ENCODE measurements at places on chromosomes 11 and 22.

GRCh38 chr11:101063706-101064105, 65.9 kb downstream of the PGR start:
- DNase-seq, result no peak

GRCh38 chr11:130840679-130841078, 75.6 kb downstream of the SNX19 start:
- no peak for DNase-seq

DNA sequence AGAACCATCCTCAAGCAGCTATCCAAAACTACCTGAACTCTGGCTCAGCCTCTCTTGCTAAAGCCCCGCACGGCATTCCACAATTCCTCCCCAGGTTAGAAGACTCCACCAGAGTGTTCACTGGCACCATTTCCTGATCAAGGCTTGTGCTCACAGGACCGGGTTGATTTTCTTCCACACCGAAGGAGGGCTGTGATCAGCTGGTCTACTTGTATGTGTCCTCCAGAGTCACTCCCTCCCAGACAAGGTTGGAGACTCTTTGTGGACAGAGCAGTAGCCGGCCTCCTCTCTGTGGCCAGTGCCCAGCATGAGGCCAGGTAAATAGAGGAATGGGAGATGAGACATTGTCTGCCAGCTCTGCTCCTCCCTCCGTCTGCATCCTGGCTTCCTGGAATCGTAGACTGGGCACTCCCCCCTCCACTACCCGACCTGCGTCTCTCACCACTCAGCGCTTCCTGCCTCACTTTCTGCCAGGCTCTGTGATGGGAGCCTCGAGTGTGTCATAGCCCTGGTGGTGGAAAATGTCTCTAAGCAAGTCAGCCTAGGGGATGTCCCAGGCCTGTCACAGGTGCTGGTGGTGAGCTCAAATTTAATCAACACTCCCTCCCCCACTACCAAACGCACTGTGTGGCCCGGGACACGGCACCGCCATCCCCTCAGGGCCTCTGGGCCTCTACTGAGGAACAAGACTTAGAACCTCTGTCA, 12.5 kb upstream of the TMPRSS6 start:
- no peak for DNase-seq

DNA sequence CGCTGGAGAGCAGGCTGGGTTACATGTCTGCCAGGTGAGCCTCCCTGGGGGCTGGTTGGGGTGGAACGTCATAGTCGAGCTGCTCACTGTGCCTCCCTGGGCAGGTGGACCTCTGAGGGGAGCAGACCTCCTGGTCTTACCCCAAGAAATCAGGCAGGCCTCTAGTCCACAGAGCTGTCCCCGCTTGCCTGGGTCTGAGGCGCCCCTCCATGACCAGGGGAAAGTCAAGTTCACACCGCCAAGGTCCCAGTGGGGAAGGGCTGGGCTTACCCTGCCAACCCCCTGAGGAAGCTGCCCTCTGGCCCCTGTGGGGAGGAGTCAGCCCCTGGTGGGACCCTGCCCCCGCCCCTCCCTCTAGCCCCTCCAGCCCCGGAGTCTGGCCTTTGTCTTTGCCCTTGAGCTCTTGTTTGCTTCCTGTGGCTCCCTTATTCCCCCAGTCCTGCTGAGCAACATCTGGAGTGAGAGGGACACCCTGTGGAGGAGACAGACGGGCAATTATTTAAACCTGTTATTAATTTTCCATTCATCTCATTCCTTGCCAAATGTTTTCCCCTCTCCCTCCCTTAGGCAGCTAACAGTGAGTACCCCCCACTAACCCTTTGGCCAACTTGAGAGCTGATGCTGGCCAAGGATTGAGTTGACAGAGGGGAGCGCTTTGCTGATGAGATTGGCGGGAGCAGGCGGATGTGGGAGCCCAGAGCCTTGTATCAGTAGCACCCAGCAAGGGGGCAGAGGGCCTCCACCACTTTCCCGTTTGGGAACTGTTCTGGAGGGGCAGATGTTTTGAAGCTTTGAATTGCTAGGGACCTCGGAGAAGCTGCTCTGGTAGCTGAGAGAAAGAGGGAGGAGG, 83.4 kb downstream of the CEP164 start:
- DNase-seq, result no peak

DNA sequence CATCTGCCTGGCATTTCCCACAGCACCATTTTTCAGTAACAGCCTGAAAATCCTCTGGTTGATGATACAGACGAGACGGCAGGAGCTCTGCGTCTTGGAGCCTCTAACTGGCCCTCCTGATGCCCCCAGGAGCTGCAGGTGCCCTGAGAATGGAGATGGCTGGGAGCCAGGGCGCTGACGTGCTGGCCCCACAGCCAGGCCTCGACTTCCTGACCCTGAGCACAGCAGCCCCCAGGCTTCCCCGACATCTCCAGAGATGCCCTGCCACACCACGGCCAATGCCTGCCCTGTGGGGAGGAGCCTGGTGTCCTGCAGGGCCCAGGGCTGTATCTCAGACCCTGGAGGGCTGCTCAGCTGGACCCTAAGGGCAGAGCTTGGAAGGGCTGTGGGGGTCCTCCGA, 21.5 kb downstream of the TOLLIP start:
- no peak for DNase-seq

- DNase-seq, result no peak
Measured at GRCh38 chr11:35173616-35174566, 34.9 kb downstream of the CD44 start.

- DNase-seq, result no peak
Measured at GRCh38 chr22:24950272-24950902, 2.1 kb upstream of the KIAA1671 start.

- DNase-seq, result no peak
Measured at GRCh38 chr11:117860139-117860538, 16.3 kb downstream of the FXYD6 start.

DNA sequence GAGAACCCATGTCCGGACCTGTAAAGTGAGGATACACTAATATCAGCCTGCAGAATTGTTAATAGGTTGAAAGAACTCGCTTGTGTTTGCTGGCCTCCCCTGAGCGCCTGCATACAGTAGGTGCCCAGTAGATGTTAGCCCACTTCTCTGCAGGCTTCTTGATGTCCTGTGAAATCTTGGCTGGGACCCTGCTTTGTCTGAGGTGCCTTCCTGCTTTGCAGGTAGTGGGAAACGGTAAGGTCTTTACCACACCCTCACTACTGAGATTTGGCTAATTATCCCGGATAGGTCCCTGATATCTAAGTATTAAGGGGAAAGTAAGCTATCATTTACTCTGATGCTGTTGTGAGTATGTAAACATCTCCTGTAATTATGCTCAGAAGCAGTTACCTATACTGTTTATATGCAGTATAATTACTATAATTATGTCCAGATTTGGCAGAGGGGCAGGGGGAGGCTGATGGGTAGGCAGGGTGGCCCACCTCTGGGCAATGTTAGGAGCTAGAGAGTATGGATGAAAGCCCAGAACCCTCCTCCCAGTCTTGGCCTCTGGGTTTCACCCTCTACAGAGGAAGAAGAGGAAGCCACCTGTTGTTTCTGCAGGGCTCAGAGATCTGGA, 1.2 kb upstream of the ARRB1 start:
- no peak for DNase-seq

DNA sequence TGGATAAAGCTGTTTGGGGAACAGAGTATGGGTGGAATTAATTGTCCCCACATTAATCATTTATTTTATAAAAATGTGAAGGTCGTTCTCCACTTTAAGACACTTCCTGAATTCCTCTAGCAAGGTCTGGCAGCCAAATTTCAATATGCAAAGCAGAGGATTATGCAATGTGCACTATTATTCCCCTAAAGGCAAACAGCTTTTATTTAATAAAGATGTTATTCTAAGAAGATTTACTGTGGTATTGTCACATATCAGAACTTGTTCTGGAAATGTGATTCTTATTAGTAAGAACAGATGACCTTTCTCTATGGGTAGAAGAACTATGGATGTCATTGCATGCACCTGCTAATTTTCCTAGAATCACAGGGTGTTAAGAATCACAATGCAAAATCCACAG, 1128.8 kb upstream of the CCDC90B start:
- DNase-seq, result no peak

DNA sequence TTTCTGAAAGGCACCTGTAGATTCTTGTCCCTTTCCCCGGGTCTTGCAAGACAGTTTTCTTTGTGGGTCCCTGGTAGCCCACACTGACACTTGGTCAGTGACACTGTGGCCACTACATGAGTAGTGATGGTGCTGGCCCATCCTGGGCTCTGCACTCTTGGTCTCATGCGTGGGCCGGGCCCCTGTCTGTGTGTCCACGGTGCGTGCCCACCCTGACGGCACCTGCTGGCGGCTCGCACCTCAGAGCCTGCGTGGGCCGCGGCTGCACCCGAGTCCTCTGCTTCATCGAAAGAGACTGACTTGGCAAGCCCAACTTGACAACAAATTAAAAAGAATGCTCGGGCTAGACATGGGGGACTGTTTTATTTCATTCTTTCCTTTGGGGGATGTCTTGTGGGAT, 37.5 kb downstream of the ADAMTS15 start:
- DNase-seq, result no peak

DNA sequence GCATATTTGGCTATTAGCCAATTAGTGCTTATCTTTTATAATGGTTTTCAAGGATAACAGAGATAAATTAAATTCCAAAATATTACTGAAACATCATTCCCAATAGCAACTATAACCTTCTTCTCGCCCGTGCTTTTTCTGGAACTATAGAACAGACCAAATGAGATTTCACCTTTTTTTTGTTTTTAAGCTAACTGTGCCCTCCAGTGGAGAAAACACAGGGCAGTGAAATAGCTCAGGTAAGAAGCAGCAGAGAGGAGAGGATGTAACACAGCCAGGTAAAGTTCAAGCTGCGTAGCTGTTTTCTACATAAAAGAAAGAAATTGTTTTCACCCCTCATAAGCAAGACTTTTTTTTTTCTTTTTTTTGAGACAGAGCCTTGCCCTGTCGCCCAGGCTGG, 28.2 kb downstream of the HSD17B12 start:
- no peak for DNase-seq

DNA sequence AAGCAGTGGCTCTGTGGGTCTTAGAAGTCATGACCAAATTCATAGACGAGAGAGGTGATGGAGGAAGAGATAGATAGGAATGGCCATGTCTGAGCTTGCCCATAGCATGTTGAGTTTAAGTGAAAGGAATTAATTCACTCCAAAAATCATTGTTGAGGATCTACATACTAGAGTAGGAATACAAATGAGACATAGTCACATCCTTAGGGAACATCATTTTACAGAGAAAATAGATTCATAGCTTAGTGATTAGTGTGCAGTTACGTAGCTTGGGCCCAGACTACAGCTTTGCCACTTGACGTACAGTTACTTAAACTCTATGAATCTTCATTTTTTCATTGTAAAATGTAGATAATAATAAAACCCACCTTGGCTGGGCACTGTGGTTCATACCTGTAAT, 21.4 kb upstream of the BMAL1 start:
- no peak for DNase-seq

DNA sequence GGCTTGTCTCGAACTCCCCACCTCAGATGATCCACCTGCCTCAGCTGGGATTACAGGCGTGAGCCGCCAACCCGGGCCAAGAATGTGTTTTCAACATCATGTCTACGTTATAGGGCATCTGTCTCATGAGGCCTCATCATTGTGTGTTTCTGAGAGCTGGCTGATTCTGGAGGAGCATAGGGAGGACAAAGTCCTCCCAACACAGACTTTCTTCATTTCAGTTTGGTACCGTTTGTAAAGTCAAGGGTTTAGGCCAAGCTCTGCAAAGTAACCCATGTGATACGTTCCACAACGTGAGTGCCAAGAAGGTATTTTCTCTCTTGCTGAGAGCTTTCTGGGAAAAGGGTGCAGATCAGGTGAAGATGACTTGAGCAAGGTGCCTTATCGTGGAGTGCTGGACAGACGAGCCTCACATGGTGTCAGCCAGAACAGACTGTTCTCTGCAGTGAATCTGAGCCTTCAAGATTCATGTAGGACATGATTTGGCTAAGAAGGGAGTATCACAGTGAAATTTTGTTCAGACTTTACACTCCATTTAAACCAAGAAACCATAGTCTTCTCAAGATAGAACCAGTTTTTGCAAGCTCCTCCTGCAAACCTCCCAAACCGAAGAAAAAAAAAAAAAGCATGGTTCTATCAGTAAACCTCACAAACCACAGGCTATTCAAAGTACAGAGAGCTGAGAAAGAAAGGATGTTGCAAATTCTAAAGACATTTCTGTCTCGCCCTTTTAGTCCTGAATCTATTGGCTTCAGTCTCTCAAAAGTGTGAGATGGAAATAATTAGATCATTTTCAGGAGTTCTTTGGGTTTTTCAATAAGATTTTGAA, 71.7 kb downstream of the DBX1 start:
- no peak for DNase-seq

GRCh38 chr11:93482556-93482955, 60.6 kb downstream of the SMCO4 start:
- no peak for DNase-seq

DNA sequence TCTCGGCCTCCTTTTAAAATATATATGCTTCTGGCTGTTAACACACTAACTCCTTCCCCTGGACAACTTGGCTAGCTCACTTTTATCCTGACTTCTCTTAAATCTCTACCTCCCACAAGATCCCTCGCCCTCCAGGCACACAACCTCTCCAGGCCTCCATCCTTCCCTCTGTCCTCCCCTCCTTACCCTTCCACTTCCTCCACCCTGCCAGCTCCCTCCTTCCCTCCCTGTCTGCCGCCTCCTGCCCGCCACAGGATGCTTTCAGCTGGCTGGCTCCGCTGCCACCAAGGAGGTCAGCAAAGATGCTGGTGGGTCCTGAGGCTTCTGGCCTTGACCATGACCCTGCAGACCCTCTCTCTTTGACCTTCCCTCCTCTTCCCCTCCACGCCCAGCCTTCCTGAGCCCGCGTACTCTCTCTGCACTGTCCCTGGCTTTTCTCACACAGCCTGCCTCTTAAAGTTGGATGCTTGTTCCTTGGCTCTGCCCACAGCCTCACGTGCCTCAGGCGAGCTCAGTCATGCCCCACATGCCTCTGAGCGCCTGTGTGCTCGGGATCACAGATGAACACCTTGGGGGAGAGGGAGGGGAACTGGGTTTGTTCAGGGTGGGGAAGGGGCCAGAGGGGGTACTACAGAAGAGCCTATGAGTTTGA, 6.7 kb downstream of the NFAM1 start:
- no peak for DNase-seq

DNA sequence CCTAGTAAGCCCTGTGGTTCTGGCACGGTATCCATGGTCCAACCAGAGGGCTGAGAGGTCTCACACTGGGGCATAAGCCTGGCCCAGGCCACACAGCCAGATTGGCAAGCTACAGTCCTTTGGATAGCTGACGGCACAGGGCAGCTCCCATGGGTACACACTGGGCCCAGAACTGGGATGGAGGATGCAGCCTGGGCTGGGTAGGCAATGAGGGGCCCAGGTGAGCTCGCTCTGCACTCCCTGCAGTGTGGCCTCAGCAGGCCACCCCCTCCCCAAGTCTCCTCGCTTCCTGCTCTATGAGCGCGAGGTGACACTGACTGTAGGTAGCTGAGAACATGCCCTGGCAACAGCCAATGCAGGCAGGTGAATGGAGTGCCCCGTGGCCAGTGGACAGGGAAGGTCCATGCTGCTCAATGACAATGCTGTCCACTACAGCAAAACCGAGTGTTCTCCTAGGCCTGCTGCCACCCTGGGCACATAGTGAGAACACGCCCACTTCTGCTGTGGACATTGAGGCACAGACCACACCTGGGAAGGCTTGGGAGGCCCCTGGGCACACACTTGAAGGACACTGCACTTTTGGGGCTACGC, 3.8 kb downstream of the ARVCF start:
- DNase-seq, result no peak
